ENCODE measurements at places on chromosomes 1 and 21. TPM values are rescaled to one million over a fixed set of nuclear protein-coding genes. Genes with fewer than 3 reads are reported as not detected.

GRCh38 chr1:97791251-97791650, 129.6 kb downstream of the DPYD start:
- no peak for DNase-seq

- DNase-seq, result no peak
Observed at GRCh38 chr1:91609551-91609950, 108.9 kb downstream of the CDC7 start.

GRCh38 chr1:87249803-87250202, 78.9 kb upstream of the LMO4 start:
- DNase-seq, result no peak

GRCh38 chr1:16980473-16981268, at the start of gene MFAP2:
MFAP2 (minus strand) TSS chr1:16980620; CDS start chr1:16978273, 2,347 bp downstream.
- peak; percentile 72 for DNase-seq

KDM1A gene
- 332 TPM for total RNA-seq

- no peak for DNase-seq
Observed at GRCh38 chr1:39450956-39451606, 40.4 kb upstream of the BMP8A start.

GRCh38 chr1:6409053-6409452, 10.7 kb downstream of the HES2 start:
- no peak for DNase-seq

DNA sequence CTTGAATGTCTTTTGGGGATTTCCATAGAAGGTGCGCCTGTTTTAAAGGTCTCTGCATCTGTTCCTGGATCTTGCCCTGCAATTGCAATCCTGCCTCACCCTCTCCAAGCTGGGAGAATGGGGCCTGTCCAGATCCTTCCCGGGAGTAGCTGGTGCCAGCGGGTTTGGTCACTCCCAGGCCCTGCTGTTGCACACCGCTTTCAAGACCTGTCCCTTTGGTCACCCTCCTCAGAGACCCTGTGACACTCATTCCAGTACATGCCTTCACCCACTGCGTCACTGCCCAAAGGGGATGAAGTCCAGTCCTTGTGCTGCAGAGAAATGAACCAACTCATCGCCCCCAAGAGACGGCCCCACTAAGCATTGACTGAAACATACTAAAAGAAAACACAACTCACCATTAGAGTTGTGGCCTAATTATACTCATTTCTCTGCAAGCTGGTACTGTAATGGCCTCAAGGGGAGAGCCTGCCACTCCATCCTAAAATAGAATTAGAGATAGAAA, 1.9 kb upstream of the IRF2BP2 start:
- DNase-seq, result peak; percentile 48

DNA sequence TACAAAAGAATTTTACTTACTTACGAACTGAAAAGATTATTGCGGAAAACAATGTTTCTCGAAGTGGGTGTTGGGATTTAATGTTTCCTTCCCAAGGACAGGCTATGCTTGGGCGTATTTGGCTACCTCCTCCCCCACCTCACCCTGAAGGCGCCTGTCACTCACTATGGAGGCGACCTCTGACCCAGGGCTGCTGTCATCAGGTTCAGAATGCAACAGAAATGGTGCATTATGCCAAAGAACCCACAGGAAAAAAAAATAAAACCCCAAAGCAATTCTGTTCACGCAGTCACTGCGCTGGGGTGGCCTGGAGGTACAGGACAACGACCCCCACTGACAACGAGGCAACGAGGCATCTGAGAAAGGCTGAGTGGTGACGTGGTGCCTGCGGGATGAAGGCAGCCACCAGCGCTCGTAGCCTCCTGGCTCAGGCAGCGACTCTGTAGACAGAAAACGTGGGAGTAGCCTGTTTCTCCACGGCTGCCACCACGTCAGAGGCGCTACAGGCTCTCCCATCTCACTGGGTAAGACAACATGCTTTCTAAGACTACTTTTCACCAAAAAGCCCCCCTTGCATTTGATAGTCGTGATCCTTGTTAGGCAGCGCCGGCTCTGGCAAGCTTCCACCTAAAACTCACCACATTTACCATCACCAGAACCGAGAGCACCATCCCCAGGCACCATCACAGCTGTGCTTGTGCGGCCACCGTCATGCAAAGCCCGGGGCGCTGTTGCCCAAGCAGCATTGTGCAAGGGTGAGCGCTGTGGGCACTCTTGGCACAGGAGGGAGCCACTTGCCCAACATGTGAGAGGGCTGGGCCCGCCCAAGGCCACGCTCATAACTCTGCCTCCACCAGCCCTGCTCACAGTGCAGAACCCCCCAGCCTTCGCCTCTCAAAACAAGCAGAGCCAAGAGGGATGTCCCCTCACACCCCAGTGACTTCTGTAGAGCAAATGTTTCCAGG, 14.3 kb downstream of the NADK start:
- DNase-seq, result no peak

OLIG2 gene
- total RNA-seq, result 0.15 TPM

DNA sequence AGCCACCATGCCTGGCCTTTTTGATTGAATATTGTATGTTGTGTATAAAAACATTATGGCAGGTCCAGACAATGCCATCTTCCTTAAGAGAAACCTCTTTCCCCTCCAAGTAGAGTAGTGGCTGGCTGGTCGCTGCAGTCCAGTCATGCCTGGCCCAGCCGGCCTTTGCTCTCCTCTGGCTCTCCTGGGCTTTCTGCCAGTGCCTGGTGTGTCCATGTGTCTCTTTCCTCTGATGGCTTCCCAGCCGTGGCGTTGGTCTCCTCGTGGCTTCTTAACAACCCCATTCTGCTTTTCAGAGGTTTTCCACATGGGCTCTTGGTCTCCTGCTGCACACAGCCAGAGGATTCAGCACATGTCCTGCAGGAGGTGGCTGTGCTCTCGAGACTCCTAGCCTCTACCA, 58.7 kb downstream of the DIP2A start:
- DNase-seq, result no peak

DNA sequence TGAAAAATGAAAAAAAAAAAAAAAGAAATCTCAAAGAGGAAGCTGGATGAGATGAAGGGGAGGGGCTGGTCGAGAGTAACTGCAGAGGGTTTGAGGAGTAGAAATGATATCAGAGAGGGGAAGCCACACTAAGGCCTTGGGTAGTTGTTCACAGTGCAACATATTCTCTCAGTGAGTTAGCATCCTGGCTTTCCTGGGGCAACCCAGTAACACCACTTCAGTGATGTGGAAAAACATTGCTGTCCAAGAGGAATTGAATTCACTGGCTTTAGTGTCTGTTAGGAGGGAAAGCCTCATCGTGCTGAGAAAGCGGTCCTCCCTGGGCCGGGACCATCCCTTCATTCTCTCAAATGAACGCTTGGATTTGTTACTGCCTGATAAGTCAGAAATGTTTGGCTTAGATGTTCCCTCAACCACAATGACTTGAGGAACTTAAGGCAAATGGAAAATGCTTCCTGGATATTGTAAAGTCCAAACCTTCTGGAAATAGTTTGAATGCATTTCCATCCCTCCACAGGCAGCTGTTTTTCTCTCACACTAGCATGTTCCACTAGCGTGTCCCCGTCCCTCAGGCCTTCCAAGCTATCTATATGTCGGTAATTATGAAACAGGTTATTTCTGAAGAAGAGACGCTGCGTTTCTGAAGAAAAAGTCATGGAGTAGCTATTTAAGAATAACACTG, 12.2 kb downstream of the TGFB2 start:
- no peak for DNase-seq
